ENCODE measurements at places on chromosomes 3 and 15.

GRCh38 chr3:148044151-148044550, 635.0 kb downstream of the ZIC1 start:
- no peak for DNase-seq

- DNase-seq, result peak; percentile 53
Observed at GRCh38 chr3:46845397-46845859, 17.8 kb downstream of the MYL3 start.

DNA sequence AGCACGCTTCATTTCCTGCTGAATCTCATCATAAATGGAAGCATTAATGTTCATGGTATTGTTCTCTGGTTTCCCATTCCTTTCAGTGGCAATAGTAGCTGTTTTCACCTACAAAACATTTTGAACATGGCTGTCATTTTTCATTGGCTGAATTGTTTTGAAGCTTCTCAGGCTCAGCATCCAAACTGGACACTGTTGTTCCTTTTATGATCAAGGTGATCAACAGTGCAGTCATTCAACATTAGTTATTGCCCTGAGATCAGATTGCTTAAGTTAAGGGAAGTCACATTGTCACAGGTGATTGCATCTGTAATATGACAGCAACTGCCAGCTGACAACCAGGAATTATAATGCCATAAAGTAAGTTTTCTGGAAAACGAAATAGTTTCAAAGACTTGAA, 46.9 kb downstream of the SATB1 start:
- no peak for DNase-seq

GRCh38 chr3:194987571-194988494, 283.1 kb downstream of the XXYLT1 start:
- no peak for DNase-seq

- peak; percentile 32 for DNase-seq
Observed at GRCh38 chr3:138786788-138787271, 47.9 kb downstream of the PIK3CB start.

DNA sequence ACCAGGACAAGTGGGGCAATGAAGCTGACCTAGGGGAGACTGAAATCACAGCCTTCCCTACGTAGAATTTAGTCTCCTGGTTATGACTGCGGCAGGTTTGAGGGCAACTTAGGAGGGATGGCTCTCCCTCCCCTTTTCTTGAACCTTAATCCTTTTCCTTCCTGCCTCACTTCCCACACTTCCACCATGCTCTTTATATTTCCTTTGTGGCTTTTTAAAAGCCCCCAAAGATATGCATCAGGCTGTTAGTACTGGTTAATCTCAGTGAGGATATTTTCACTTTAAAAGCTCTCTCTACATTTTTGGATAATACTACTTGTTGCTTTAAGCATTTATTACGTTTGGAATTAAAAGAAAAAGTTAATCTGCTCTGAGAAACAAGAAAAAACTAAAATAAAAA, 339.2 kb downstream of the SOX2 start:
- DNase-seq, result no peak

DNA sequence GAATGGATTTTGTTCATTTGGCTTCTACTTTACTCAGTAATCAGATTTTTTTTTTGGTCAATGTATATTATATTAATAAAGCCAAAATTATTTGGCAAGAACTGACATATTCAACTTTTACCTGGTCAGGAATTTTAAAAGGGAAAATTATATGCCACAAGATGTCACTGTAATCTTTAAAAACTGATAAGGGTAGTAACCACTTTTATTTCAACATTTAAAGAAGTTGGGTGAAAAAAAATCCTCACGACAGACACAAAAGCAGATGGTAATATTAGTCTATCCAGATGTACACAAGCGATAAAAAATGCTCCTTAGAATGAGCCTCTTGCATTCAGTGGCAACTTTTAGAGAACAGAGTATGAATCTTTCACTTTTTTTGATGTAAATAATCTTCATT, 101.9 kb downstream of the SERPINI1 start:
- DNase-seq, result no peak

DNA sequence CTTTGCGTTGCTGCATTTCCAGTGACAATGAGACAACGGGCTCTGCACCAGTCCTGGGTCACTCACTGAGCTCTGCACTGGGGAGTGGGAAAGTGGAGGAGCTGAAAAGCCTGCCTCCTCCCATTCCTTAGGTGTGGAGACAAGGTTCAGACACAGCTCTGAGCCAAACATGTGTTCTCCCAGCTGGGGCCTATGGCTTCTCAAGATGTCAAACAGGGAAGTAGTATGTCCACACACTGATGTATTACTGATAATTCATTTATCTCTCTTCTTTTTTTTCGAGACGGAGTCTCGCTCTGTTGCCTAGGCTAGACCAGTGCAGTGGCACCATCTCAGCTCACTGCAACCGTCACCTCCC, 90.2 kb upstream of the SLC4A7 start:
- DNase-seq, result no peak

DNA sequence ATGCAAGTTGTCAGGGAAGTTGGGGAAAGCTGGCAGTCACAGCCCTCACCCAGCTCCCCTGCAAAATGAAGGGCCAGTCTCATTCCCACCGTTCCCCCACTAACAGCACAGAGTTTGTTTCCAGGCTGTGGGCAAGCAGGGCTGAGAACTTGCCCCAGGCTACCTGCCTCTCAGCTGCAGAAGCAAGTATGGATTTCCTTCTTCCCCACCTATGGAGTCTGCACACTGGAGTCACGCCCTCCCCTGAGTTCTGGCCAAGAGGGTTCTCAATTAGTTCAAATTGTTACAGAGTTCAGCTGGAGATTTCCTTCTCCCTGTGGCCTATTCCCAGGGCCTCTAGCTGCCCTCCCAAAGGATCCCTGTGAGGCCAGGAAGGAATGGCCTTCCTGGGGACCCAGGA, 90.1 kb upstream of the ATP11B start:
- no peak for DNase-seq

DNA sequence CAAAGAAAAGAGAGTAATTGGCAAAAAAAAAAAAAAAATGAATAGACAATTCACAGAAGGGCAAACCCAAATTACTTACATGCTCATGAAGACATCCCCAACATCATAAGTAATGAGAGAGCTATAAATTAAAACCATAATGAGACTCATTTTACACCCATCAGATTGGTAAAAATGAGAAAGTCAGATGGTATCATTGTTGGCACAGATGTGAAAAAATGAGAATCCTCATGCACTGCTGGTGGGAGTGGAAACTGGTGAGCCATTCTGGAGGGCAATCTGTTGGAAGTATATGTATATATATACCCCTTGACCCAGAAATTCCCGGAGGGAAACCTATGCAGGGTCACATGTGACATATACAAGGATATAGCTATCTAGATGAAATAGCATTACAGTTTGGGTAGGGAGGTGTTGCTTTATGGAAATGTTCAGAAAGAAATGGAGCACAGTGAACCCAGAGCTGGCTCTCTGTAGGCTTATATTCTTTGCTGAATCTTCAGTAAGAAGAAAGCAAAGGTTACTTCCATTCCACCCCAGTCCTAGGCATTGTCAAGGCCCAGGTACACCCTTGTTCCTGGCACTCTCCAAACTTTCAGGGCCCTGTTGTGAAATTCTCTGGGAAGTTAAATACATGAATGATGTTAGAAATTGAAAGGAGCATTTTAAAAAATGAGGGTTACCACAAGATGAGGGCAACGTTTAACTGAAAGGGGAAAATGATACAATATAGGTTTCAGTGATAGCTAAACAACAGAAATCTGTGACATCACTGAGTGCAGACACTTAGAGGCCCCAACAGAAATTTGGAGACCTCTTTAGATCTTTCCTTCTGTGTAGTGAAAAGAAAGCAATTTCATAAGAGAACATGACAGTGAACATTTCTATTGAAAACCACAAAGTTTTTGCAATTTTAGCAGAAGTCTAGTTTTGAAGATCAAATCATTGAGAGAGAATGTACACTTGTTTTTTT, 132.7 kb upstream of the TPRG1 start:
- DNase-seq, result no peak

DNA sequence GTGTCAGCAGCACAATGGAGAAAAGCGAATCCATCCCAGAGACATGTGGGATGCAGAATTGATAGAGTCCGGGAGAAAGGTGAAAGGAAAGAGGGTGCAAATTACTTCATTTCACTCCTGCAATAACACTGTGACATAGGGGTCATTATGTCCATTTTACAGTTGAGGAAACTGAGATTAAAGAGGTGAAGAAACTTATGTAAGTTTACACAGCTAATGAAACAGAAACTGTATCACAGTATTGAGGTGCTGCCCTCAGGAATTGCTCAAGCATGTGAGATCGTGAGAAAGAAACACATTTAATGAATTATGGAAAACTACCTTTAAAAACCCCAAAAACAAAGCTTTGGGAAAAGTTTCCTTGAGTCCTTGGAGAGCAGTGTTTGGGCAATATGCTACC, 103.6 kb upstream of the PFN2 start:
- no peak for DNase-seq

DNA sequence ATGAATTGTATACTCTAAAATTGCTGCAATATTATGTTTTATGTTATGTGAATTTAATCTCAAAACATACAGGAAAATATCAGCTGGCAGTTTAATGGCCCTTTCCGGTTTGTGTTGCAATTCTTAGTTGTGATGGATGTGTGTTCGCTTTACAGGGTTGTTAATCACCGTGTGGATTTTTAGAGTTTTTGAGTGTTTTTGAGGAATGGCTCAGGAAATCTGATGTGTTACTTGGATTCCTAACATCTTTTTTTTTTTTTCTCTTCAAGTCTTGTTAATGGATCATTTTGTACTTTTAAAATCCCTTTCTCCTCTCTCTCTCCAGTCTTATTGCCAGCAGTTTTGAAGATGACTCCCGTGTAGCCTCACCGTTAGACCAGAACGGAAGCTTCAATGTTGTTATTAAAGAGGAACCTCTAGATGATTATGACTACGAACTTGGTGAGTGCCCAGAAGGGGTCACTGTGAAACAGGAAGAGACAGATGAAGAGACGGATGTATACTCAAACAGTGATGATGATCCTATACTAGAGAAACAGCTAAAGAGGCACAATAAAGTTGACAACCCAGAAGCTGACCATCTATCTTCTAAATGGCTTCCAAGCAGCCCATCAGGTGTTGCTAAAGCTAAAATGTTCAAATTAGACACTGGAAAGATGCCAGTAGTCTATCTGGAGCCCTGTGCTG, 35.7 kb downstream of the MGA start:
- no peak for DNase-seq

- DNase-seq, result no peak
Observed at GRCh38 chr3:151871639-151872468, 1.6 kb upstream of the SUCNR1 start.

DNA sequence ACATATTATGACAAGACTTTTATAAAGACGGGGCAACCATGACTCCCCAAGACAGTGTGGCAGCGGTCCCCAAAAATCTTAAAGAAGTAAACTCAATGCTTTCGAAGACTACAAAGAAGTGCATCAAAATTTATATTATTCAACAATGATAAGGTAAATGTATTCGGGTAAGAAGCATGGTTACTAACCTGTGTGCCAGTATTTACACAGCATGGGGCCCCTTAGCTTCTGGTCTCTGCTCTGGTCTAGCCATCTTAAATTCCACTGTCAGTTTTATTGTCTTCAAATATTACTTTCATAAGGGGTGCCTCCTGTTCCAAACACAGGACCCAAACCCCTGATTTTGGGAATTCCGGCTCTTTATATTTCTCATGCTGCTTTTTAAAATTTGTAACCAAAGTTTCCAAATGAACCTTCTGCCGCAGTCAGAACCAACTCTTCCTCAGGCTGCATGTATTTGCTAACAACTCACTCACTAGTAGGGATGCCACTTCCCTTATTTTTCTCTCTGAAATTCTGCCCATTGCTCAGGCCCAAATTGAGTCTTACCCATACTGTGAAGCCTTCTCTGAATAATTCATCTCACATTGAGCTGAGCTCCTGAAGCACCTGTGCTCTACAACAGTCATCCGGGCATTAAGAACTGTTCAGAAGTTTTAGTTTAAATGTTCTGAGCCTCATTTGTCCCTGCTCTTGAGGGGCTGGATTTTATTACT, 1.2 kb downstream of the TTC23 start:
- no peak for DNase-seq

DNA sequence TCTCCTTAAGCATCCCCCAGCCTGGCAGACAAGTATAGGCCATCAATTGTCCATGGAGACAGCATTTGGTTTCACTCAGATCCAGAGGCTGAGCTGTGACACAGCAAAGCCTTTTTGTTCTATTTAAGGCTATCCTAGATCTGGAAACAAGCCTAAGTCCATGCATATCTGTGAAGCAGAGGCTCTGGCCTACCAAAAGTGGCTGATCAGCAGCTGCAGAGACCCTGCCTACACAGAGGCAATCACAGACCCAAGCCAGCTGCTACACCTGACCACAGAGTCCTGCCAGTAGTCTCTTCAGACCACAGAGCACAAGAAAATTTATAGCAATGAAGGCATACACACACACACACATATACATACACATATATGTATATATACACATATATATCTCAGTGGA, 501.7 kb upstream of the ARPP21 start:
- DNase-seq, result no peak

DNA sequence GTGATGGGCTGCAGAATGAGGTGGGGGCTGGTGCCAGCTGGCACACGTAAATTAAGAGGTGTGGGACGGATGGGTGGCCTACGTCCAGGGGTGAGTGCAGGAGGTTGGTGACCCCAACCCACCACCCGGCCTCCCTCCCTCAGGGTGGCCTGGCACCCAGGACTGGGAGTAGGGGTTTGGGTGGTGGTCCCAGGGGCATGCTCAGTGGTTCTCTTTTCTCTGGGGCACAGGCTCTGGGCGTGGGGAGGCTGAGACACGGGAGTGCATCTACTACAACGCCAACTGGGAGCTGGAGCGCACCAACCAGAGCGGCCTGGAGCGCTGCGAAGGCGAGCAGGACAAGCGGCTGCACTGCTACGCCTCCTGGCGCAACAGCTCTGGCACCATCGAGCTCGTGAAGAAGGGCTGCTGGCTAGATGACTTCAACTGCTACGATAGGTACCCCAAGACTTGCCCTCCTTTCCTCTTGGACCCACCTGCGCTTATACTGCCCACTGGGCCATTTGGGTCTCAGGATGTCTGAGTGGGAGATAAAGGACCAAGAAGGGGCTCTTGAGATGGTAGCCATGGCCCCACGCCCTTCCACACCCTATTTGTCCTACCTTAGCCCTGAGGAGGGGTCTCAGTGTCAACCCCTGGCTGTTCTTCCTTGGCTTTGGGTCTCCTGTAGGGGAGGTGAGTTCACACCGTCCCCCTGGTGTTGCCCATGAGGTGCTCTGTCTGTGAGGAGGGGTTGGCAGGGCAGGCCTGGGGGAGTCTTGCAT, 18.9 kb upstream of the EXOG start:
- no peak for DNase-seq

- DNase-seq, result no peak
Observed at GRCh38 chr3:112627919-112628466, 12.9 kb downstream of the CCDC80 start.

GRCh38 chr15:75177360-75178071, 24.2 kb upstream of the C15orf39 start:
- DNase-seq, result no peak

Data from AG09309 (cell line).